K562 (cell line): ENCODE measurements at places on chromosomes 16 and 17. TPM values are rescaled to one million over a fixed set of nuclear protein-coding genes. Genes with fewer than 3 reads are reported as not detected.

DNA sequence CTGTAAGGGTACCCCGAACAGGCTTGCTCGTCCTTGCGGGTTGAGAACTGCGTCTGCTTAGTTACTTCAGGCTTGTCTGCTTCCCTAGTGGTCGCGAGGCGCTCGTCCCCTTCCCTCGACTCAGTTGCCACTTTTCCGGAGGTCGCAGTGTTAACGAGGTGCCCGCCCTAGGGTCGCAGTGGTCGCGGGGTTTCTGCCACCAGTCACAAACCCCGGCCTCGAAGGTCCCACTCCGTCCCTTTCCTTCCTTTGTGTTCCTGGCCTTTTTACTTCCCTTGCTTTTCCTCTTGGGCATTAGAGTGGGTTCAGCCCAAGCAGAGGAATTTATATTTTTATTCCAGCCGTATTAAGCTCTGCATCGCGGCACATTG is 299 bp downstream of the NUP85 start:
- DNase-seq, result no peak

- no peak for DNase-seq
Measured at GRCh38 chr16:48565752-48566151, 44.2 kb downstream of the N4BP1 start.

GRCh38 chr17:633133-633532 is 81.5 kb downstream of the VPS53 start:
- no peak for DNase-seq

GRCh38 chr17:9247401-9247938 is 226.2 kb downstream of the NTN1 start:
- no peak for DNase-seq

- no peak for DNase-seq
Measured at GRCh38 chr16:49709057-49709456, 146.9 kb downstream of the ZNF423 start.

DNA sequence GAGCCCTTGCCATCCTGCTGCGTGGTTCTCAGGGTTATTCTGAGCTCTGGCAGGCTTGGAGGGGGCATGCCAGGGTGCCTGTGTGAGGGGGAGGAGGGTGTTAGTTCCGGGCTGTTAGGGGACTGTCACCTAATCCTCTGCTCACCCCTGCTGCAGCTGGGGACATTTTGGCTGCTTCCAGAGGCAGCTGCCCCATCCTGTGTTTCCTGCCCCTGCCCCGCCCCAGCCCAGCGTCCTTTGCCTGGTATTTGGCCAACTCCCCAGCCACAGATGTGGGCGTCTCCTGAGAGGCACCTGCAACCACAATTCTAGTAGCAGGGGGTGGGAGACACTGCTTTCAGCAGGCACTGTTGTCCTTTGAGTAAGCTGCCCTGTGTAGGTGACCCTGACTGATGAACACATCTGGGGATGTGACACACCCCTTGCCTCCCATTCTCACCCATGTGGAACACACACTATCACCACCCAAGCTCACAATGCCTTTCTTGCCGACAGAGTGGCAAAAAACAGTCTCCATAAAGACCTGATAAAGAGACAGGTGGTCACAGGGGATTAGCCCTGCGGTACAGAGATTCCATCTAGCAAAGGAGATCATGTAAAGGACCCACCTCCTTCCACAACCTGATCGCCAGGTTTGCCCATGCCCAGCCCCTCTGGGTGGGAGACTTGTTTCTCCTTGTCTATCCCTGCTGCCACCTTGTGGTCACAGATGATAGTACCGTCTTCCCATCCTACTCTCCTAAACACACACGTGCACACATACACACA is at the start of gene CHRNE:
Gene CHRNE, minus strand, starts transcription at position 48 of the 768 bp plus-strand sequence. Its CDS starts 35 bp downstream, at position 13.
- DNase-seq, result peak; percentile 43

DNA sequence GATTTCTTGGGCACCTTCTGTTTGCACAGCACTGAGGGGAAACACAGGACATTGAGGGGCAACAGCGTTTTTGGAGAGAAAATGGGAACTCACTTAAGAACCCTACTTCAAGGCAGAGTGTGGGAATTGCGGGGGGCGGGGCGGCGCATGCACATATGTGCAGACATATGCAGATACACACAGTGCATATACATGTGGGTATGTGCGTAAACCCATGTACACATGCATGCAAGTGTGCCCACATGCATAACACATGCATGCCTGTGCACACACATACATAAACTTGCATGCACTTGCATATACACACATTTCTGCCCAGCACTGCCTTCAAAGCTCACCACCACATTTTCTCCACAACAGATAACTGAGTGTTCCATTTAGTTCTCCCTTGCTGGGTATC is 32.4 kb downstream of the NLRC5 start:
- DNase-seq, result no peak

DNA sequence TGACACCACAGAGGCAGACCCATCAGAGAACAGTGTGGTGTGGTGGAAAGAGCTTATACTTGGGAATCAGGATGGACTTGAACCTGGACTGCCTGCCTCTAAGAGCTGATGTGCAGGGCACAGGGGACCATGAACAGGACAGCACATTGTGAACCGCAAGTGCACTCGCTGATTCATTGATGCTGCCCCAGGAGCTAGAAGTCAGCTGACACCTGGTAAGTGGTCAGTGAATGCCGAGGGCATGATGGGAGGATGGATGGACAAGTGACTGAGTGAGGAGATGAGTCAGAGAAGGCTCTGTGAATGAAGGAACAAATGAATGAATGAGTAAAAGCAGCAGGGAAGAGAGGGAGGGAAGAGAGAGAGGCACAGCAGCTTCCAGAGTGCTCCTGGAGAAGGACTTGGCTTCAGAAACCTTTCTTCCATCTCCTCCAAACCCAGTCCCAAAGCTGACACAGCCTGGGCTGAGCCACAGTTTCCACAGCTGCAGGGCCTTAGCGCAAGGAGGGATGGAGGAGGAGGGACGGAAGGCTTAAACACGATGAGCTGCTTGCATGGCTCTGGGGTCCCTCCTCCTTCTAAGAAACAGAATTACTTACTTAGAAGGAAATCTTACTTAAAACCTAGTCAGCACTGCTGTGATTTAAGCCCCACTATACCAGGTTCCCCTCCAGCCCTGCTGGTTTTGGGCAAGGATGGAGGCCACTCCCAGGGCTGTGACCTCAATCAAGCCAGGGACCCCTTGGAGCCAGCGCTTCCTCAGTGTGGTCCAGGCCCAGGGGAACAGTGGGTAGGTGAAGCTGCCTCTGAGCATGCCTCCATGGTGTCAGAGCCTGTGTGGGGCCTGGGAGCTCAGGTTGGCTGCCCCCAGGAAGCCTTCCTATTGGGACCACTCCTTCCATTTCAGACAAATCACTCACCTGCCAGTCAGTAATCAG is 184.6 kb downstream of the TMEM132E start:
- DNase-seq, result no peak

DNA sequence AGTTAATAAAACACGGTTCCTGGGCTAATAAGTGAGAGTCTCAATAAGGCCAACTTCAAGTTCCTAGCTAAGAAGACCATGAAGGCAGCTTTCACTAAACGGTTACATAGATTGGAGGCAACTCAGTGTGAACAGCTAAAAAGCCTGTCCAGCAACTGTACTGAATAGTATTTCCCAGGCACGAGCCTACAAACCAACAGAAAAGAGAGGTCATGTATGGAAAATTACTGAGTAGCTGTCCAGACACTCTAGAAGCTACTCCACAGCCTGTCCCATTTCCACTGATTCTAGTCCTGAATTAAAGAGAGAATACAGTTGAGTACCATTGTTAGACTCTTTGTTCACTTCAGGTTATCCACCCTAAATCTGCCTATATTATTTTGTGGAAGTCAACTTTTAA is 36.5 kb upstream of the C17orf78 start:
- DNase-seq, result no peak

GRCh38 chr16:74766729-74767128 is 7.9 kb downstream of the FA2H start:
- peak; percentile 38 for DNase-seq

DNA sequence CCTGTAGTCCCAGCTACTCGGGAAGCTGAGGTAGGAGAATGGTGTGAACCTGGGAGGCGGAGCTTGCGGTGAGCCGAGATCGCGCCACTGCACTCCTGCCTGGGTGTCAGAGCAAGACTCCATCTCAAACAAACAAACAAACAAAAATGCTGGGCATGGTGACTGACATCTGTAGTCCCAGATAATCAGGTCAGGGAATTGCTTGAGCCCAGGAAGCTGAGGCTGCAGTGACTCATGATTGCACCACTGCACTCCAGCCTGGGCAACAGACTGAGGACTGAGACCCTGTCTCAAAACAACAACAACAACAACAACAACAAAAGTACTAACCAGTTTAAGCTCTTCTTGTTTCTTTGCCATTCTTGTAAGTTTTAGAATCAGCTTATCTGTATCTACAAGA is 383.0 kb upstream of the PMFBP1 start:
- DNase-seq, result no peak

- no peak for DNase-seq
Measured at GRCh38 chr17:79520167-79521165, 90.4 kb downstream of the RBFOX3 start.

DNA sequence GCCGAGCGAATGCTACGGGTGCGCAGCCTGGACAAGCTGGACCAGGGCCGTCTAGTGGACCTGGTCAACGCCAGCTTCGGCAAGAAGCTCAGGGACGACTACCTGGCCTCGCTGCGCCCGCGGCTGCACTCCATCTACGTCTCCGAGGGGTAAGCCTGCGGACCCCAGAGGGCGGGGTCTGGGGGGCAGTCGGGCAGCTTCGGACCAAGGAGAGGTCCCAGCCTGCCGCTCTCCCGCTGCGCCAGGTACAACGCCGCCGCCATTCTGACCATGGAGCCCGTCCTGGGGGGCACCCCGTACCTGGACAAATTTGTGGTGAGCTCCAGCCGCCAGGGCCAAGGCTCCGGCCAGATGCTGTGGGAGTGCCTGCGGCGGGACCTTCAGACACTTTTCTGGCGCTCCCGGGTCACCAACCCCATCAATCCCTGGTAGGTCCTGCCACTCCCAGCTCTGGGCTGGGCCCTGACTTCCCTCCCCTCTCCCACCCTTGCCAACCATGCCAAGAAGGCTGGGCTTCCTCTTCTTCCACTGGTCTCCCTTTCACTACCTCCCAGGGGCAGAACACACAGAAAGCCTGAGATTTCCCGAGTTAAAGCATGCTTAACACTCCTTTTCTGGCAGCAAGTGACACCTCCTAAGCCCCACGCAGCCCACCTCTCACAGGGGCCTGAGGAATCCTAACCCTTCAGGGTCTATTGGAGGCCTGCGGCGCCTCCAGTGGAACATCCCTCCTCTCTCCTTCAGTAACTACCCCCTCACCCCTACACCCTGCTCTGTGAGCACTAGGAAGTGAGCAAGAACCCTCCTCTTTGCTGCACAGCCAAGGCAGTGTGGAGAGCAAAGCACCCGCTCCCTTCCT is 3.2 kb downstream of the NAGS start:
- no peak for DNase-seq

DNA sequence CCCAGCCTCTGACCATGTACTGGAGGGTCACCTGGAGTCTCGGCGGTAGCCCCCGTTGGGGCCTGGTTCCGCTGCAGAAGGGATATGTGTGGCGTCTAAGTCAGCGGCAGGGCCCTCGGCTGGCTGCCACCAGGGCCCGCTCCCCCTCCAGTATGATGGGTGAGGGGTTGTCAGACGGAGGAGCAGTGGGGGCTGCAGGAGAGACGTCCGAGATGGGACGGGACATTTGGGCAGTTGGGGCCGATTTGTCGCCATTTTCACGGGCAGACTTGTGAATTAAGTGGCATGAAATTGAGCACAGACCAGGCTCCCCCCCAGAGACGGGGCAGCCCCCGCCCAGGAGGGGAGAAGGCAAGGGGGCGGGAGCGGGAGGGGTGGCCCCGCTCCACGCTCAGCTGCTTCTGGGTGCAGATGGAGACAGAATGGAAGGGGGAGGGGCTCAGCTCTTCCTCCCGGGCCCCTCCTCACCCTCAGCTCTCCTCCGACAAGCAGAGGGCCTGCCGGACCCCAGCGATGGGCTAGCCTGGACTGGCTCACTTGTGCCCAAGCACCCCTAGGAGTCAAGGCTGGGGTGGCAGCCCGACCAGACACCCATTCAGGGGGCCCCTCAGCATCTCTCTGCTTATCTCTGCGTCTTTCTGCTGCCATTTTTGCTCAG is 52.7 kb upstream of the LHX1 start:
- DNase-seq, result no peak

DNA sequence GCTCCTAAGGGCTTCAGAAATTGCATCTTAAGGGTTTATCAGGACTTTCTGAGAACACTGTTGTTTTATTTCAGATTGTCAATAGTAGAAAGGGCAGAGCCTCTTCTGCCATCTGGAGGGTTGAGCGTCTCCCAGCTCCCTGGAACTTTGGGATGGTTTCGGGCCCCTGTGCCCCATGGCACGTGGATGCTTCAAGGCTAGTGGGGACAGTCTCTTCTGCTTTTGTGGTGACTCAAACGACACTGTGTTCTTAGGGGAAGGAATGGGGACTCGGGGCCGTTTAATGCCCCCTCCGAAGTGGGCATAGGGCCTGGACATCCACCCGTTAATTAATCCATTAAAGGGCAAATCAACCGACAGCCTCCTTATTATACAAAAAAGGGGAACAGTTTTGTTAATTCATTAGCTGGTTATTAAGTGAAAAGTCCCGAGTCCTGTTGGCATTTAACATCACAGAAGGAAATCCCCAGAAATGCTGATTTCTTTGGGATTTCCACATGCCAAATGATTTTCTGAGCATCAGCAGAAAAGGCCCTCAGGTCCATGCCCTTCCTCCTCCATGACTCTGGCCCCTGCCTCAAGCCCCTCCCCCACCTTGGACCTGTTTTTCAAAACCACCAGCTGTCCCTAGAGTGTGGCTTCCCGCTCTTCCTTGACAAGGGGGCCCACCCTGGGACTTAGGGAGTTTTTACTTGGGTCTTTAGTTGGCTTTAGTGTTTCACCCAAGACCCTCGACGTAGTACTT is 68.7 kb downstream of the ARSG start:
- DNase-seq, result no peak

- DNase-seq, result peak; percentile 67
Measured at GRCh38 chr17:47257651-47258339, 4.2 kb downstream of the ITGB3 start.

Gene BTBD17
- not detected in 2 replicates for total RNA-seq

Gene MPG
- total RNA-seq, result 80.1 and 81.9 TPM in 2 replicates

Gene XAF1
- total RNA-seq, result 0.22 and 0.47 TPM in 2 replicates

Gene PHOSPHO1
- total RNA-seq, result 0.13 TPM in 1 of 2 replicates, not detected in the other
